Non-pigmented ciliary epithelial cell (primary cell): ENCODE measurements at places on chromosomes 5 and 9.

GRCh38 chr5:171367424-171368370, 20.0 kb upstream of the NPM1 start:
- peak; percentile 73 for DNase-seq

DNA sequence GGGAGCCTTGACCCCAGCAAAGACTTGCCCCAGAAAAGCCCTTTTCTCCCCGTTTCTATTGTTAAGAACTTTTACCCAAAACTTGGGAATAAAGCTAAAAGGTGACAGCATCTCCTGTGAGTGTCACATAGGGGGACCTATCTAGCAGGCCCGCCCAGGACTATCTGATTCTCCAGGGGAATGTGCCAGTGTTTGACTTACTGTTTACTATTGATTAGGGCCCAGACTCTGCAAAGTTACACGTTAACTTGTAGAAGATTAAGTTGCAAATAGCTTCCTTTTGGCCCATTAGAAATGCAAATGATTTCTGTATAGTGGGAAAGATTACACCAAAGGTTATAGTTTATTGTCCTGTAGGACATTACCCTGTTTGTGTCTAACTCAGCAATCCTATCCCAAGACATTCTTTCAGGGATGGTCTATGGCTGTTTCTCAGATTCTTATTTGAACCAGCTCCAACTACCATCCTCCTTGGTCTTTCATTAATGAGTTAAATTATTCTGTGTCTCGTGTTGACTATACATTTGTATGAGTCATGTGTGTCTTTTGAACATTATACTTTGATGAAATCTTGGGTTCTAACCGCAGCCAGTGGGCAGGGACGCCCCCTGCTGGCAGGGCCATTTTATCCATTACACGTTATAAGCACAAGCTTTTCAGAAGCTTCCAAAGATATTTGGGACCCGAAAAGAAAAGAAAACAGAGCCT, 60.7 kb downstream of the HRH2 start:
- DNase-seq: no peak

GRCh38 chr9:120933310-120934055, 6.9 kb upstream of the TRAF1 start:
- no peak for DNase-seq

DNA sequence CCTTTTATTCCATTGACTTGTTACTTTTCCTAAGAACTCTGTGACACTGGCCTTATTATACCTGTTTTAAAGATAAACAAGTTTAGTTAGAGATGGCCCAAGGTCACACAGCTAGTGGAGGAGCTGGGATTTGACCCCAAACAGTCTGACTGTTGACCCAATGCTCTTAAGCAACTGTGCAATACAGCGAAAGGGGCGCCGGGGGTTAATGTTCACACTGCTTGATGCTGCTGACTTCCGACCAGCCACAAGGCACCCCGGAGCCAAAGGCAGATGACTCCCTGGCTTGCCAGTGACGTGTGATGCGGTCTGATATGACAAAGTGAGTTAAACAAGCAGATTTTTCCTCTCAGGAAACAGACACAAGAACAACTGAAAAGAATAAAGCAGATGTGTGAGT, 23.9 kb downstream of the PIK3R1 start:
- DNase-seq: peak; percentile 66

GRCh38 chr5:14574096-14574495, 7.5 kb upstream of the OTULINL start:
- DNase-seq: no peak

GRCh38 chr5:106269252-106269843, 1401.4 kb downstream of the EFNA5 start:
- DNase-seq: no peak

DNA sequence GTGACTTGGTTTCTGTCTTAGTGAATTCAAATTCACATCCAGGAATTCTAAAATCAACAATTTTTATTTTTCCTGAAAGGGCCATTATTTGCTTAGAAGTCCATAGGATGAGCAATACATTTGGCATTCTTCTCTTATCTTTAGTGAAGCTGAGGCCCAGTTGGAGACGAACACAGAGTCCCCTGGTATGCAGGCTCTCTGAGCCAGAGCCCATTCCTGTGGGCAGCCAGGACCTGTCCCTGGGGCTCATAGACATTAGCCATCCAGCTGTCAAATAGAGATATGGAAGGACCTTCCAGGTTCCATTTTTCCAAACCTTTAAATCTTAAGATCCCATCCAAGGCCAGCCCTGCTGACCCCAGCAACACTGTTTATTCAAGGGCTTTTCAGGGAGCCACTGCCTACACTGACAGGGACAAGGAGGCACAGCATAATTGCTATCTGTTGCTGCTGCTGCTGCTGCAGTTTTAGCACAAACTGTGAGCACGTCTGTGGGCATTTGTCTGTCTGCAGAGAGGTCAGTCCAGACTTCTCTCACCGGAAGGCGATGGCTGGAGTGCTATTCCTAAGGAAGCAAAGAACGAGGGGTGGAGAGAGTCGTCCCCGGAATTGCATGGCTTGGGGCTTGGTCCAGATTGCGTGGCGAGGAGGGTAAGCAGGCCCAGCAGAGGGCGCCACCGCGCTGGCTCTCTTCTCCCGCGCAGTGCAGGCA, 639.0 kb downstream of the CCDC171 start:
- peak; percentile 84 for DNase-seq

DNA sequence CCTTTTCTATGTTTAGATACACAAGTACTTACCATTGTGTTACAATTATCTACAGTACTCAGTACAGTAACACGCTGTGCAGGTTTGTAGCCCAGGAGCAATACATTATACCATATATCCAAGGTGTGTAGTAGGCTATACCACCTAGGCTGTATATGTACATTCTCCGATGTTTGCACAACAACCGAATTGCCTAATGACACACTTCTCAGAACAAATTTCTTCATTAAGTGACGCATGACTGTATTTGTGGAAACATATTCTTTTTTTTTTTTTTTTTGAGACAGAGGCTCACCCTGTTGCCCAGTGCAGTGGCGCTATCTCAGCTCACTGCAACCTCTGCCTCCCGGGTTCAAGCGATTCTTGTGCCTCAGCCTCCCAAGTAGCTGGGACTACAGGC, 4.0 kb upstream of the RAD23B start:
- no peak for DNase-seq

DNA sequence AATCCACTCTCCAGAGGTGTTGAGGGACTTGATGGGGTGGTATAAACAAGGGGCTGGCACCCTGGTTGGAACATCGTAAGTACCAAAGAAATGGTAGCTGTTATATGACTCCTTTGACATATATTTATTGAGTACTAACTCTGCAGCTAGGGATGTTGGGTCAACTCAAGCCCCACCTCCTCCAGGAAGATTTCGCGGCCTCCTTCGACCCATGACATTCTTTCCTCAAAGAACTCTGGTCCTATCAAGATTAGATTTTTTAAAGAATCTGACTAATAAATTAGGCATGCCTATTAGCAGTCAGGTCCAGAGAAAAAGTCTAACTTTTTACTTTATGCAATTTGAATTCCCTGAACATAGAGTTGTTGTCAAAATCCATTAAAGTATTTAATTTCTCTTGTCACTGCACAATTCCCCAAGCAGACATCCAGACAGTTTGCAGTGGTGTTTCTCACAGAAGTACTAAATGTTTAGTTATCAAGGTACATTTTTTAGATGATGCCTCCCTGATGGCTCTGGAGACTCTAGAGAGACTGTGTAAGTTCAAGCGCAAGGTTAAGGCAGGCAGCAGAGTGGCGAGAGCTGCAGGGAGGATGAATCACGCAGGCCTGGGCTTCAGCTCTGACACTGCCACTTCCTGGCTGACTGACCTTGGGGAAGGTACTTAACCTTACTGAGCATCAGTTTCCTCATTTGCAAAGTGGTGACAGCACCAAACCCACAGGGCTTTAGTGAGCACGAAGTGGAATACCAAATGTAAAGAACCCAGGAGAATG, 209.6 kb downstream of the TTLL11 start:
- DNase-seq: no peak

GRCh38 chr5:150671509-150672236, 10.6 kb downstream of the MYOZ3 start:
- no peak for DNase-seq

- DNase-seq: no peak
Measured at GRCh38 chr9:129898185-129898584, 62.9 kb downstream of the USP20 start.

DNA sequence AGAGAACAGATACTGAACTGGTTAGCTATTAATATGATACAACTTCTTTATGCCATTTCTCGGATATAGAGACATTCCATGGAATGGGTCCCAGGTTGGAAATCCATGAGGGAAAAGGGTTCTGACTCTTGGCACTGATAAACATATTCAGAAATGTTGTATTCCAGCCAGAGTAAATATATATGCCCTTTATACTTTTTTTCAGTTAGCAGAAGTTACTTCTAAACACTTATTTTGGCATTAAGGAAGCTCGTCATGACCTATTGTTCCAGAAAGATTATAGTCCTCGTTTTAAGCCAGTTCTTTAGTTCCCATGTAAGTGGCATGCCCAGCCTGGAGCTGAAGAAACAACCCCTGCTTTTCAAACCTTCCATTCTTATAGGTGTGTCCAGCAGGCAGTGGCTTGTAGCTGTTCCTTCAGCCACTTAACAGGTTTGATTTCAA, 181.6 kb downstream of the CD180 start:
- no peak for DNase-seq

DNA sequence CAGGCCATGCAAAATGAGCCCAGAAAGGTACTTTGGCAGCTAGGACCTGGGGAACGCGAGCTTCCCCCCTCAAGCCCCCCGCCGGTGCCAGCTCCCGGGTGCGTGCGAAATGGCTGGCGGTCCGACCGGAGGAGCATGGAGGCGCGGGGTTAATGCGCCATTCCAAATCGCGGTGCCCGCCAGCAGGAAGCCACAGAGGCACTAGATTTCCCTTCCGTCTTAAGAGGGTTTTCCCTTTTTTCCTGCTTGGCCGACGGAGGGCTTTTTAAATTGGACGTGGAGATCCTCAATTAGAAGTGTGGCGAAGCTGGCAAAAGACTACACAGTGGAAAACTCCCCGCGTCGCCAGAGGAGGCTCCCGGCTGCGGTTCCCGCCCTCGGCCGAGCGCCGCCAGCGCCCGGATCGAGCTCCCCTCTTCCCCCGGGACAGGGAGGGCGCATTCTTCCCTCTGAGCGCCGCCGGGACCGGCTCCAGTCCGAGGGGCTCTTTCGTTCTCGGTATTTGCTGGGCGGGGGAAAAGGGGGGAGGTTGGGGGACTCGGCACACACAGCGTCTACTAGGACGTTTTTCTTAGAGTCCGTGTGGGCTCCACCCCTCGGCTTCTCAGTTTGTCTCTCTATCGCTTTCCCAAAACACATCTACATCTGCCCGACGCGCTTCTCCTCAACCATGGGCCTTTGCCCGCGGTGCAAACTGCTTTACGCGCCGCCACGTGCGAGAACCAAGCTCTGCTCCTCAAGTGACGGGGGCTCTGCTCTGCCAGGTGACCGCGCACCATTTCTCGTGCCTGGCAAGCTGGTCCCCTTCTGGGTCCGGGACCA, 3.0 kb downstream of the GDNF start:
- DNase-seq: no peak

- DNase-seq: no peak
Measured at GRCh38 chr5:105687493-105687892, 1983.2 kb downstream of the EFNA5 start.

GRCh38 chr5:172782169-172783039, 11.4 kb upstream of the DUSP1 start:
- DNase-seq: no peak

- DNase-seq: no peak
Measured at GRCh38 chr5:83277154-83277553, 194.4 kb upstream of the VCAN start.

DNA sequence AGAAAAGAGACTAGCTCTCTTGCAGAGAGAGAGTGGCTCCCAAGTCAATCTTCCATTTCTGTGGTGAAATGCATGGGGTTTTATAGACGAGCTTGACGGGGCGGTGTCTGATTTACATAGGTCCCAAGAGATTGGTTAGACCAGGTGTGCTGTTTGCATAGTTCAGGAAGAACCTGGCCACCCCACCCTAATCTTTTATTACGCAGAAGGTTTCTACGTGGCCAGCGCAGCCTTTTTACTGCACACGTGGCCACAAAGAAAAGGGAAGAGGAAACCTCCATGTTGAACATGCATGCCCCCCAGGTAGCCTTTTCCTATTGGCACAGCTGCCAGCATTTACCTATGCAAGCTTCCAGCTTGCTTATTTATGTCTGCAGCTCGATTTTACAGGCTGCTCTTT, 92.1 kb downstream of the CAVIN4 start:
- no peak for DNase-seq

GRCh38 chr5:17214893-17215292, 2.5 kb upstream of the BASP1 start:
- no peak for DNase-seq

- DNase-seq: no peak
Measured at GRCh38 chr9:129497813-129498450, 123.0 kb downstream of the C9orf50 start.

DNA sequence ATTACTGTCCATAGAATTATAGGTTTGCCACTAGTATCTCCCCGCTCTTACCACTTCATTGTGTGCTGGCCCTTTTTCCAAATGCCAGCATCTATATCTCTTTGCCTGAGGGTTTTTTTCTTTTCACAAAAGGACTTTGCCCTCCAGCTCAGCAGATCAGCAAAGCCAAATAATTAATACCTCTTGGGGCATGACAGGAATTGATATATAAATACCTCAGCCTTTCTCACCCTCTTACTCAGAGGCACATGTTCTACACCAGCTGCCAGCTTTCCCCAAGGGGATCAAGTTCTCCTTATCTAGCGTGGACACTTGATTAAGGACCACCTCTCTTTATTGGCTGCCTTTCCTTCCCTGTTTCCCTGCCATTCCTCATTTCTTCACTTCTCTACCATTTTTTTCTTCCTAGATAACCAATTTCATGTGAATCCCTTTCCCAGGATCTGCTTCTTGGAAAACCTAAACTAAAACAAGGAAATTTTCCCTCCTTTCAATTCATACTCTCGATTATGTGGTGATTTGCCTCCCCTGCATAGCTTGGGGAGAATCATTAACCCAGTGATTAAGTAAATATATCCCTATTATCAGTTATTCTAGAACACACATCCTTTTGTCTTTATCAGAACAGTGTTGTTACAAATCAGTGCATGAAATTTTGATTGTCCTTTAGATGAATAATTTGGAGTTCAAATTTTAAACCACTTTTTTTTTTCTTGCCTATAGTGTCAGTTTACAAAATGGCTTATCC, 6.9 kb upstream of the NUDT12 start:
- DNase-seq: no peak

GRCh38 chr5:81334304-81335061, 33.1 kb downstream of the ZCCHC9 start:
- no peak for DNase-seq

- peak; percentile 36 for DNase-seq
Measured at GRCh38 chr5:28344836-28345433, 1306.5 kb upstream of the CDH9 start.

- no peak for DNase-seq
Measured at GRCh38 chr9:761176-761792, 80.2 kb upstream of the DMRT1 start.

GRCh38 chr5:133428072-133428660, 184.2 kb downstream of the FSTL4 start:
- DNase-seq: no peak

DNA sequence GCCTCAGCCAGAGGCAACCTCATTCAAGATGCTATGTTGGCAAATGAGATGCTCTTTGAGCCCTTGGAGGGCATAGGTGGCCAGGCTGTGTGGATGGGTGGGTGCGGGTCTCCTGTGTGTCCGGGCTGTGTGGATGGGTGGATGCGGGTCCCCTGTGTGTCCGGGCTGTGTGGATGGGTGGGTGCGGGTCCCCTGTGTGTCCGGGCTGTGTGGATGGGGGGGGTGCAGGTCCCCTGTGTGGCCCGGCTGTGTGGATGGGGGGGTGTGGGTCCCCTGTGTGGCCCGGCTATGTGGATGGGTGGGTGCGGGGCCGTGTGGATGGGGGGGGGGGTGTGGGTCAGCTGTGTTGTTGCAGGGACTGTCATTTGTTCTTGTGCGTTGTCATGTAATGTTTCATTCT, 136.6 kb upstream of the COL5A1 start:
- no peak for DNase-seq

- DNase-seq: no peak
Measured at GRCh38 chr5:173538654-173539053, 77.8 kb downstream of the BOD1 start.
